ENCODE measurements at places on chromosomes 1 and 21.

- no peak for DNase-seq
Observed at GRCh38 chr1:236253918-236254637, 27.7 kb downstream of the ERO1B start.

DNA sequence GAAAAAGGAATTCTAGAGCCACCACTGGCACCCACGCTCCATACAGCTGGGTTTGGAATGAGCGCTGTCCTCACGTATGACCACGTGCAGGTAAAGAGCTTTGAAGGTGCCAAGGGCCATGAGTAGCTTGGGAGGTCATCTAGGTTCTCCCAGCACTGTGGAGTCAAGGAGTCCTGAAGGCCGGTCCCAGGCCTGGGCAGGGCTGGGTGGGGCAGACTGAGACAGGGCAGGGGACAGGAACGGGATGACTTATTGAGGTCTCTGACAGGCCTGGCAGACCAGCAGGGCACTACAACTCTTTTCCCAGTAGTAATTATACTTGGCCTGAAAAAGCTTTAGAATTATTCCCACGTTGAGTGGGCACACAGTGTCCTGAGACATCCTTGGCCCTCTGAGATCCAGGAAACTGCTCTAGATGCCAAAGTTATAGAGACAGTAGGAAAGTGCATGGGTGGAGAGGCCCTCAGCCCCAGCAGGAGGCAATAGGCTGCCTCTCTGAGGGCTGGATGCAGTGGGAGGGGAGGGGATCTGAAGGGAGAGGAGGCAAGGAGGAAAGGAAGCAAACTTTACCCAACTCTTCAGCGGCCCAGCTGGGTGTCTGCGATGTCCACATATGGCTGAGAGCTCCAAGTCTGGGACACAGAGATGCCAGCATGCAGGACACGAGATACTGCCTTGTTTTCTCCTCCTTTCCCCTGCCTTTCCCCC is 1.8 kb upstream of the CDA start:
- no peak for DNase-seq

- DNase-seq, result no peak
Observed at GRCh38 chr1:212680680-212681389, 18.8 kb downstream of the BATF3 start.

DNA sequence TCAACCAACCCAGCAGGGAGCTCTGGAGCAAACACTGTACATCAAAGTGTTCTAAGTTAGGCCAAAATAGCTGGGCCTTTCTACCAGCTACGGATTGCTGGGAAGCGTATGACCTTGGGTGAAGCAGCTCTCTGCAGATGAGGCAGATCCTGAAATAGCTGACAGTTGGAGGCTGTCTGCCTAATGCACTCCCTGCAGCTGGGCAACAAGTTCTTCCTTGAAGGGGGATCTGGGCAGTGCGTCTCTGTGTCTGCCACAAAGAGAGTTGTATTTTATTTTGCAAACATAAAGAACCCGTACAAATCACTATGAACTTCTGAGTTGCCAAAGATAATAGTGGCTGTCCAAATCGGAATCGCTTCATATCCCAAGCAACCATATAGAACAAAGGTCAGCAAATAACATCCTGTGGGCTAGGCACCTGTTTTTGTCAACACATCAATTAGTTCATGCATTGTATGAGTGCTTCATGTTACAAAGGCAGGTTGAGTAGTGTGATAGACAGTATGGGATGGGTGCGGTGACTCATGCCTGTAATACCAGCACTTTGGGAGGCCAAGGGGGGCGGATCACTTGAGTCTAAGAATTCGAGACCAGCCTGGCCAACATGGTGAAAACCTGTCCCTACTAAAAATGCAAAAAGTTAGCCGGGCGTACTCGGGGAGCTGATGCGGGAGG is 29.1 kb upstream of the KLF17 start:
- DNase-seq, result no peak

DNA sequence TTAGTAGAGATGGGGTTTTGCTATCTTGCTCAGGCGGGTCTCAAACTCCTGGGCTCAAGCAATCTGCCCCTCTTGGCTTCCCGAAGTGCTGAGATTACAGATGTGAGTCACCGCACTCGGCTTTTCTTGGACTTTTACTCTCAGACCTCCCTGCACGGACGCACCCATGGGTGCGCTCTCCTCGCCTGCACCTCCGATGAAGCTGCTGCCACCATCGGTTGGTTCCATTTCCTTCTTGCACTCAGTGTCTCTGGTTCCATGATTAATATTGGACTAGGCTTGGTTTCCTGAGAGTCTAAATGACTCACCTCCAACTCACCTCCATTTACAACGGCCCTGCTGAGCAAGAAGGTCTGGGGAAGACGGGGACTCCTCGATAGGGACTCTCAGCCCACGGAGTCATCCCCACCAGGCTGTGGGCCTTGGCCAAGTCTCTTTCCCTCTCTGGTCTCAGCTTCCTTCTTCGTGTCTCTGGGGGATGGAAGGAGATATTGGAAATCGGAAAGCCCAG is 6.7 kb upstream of the TNFRSF8 start:
- DNase-seq, result no peak
